ENCODE measurements at places on chromosomes 4 and X. TPM values are rescaled to one million over a fixed set of nuclear protein-coding genes. Genes with fewer than 3 reads are reported as not detected.

The MAGEC3 gene
- total RNA-seq, result not detected

The ANK2 gene
- total RNA-seq, result 11.5 TPM

DNA sequence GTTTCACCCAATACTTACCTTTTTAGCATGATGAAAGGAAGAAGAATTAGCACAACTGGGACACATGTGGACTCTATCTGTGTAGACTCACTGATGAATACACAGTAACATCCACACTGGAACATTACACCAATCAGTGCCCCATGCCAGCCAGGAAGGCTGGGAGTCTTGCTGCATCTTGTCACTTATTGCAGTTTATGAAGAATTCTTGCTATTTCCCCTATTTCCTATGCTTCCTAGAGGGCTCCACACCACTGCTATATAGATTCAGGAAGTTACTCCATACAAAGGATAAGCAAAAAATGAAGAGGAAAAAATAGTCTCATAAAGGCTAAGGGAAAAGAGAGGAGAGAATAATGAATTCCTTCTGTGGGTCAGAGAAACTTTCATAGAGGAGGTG lies 201.0 kb downstream of the CAMK2D start:
- H3K4me1 ChIP-seq, result no peaks in the 10 kb centered on the region
- DNase-seq, result no peak

- H3K36me3 ChIP-seq, result no peaks in the 10 kb centered on the region
- H3K4me1 ChIP-seq, result no peaks in the 10 kb centered on the region
- no peak overlapping the region for H3K27ac ChIP-seq
- H3K27me3 ChIP-seq, result no peaks in the 10 kb centered on the region
- H3K4me3 ChIP-seq, result no peak overlapping the region
- DNase-seq, result no peak
These were observed 324.1 kb upstream of the EMCN start for GRCh38 chr4:100841911-100842310.

GRCh38 chrX:53312946-53313727 lies 31.8 kb upstream of the IQSEC2 start:
- peak; percentile 81 for DNase-seq
- H3K4me3 ChIP-seq, result no peak overlapping the region
- H3K27ac ChIP-seq, result no peak overlapping the region
- H3K36me3 ChIP-seq, result no peaks in the 10 kb centered on the region

GRCh38 chr4:79526641-79527565 lies 118.9 kb upstream of the GK2 start:
- no peaks in the 10 kb centered on the region for H3K36me3 ChIP-seq
- H3K4me1 ChIP-seq, result no peaks in the 10 kb centered on the region
- H3K27ac ChIP-seq, result no peak overlapping the region
